Upper lobe of left lung (tissue), 6 donors: ENCODE measurements at places on chromosomes 2 and 18. TPM values are rescaled to one million over a fixed set of nuclear protein-coding genes. Genes with fewer than 3 reads are reported as not detected.
A peak's percentile ranks its signal among the peaks of the same experiment; 100 is the strongest.

GRCh38 chr2:56871644-56872043 is 687.9 kb downstream of the CCDC85A start:
- no peak for DNase-seq

- no peak for DNase-seq
Observed at GRCh38 chr18:63789327-63789726, 14.1 kb downstream of the SERPINB7 start.

- DNase-seq, result peak; percentile 87
Observed at GRCh38 chr2:170713543-170714380, 1.4 kb upstream of the SP5 start.

The ANKRD62 gene
- total RNA-seq, result 6.3 TPM

GRCh38 chr2:145798419-145798818 is 1278.5 kb upstream of the ZEB2 start:
- DNase-seq, result no peak

The MYOM1 gene
- total RNA-seq, result 3.6 TPM

- DNase-seq, result no peak
Observed at GRCh38 chr2:21104030-21104660, 19.6 kb upstream of the TDRD15 start.

DNA sequence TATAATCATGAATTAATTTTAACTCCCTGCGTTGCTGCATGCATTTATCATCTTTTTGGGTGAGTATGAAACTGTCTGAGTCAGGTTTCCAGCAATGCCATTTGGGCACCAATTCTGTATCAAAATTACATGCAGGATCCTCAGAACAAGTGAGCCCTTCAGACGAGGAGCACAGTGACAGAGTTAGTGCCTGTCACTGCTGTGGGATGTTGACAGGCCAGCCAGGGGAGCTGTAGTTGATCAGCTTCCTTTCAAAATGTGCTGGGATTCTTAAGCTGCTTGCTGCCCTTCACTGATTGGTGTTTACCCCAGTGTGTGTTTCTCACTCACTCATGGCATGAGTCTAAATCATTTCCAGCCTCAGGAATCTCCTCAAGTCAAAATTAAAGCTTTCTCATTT is 109.2 kb downstream of the TPGS2 start:
- no peak for DNase-seq

DNA sequence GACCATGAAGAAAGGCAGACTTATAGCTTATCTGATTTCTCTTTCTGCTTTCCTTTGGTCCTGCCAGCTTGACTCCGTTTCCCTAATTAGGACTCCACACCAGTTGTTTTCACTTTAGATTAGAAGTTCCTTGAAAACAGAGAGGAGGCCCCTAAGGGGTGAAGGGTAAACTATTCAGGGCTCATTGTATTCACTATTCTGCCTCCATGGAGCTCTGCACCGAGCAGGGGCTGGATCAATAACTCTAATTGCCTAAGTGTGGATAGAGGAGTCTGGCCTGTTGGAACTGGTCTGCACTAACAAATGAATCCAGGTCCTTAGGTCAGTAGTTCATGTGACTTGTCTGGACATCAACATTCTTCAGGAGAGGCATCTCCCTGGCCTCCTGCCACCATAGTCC is 36.1 kb upstream of the SKA1 start:
- DNase-seq, result no peak

GRCh38 chr2:177396703-177397460 is 4.3 kb downstream of the AGPS start:
- DNase-seq, result no peak

DNA sequence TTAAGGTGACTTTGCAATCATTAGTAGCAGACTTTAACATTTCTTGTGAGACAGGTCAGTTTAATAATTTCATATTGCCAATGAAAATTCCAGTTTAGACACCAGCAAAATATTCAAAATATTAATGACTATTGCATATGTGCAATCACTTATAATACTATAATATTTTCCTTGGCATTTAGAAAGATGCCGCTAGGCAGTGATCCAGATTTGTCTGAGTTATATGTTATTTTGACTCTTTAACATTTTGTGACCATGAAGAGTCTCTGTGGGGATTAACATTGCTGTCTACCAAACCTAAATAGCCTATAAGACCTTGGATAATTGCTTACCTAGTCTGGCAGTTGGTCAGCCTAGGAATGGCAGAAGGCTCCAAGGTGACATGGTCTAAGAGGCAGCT is 389.6 kb downstream of the THSD7B start:
- DNase-seq, result no peak

DNA sequence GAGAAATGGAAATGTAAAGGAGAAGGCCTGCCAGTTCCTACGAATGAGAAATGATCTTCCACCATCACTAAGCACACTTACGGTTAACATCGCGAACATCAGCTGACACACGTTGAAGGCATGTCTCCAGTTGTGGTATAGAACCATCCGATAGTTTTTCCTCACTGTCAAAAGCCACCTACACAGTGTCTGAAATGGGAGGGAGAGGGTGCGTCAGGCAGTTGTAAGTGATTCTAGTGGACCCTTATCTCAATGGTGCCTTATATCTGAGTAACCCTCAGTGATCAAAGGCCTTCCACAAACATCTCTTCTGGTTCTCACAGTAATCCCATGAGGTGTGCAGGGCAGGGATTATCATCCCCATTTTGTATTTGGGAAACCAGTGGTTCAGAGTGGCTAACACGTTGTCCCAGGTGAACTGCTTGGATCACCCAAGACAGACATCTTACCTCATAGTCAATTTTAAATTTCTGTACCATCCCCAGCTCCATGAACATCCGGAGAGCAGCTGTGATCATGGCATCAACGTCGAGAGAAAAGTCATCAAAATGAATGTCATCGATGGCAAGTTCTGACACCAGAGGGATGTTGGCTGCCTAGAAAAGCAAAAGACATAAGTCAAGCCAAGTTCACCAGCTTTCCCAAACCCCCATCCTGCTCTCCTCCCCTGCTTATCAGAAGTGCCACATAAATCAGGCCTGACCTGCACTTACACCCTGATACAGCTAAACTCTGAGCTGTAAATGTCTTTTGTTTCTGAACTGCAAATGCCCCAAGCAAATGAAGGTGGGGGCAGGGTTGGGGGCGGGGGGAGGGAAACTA is 335.2 kb downstream of the AGPS start:
- no peak for DNase-seq

- no peak for DNase-seq
Observed at GRCh38 chr18:41216341-41217003, 738.6 kb upstream of the PIK3C3 start.

- DNase-seq, result no peak
Observed at GRCh38 chr2:211049321-211050018, 493.1 kb downstream of the CPS1 start.

DNA sequence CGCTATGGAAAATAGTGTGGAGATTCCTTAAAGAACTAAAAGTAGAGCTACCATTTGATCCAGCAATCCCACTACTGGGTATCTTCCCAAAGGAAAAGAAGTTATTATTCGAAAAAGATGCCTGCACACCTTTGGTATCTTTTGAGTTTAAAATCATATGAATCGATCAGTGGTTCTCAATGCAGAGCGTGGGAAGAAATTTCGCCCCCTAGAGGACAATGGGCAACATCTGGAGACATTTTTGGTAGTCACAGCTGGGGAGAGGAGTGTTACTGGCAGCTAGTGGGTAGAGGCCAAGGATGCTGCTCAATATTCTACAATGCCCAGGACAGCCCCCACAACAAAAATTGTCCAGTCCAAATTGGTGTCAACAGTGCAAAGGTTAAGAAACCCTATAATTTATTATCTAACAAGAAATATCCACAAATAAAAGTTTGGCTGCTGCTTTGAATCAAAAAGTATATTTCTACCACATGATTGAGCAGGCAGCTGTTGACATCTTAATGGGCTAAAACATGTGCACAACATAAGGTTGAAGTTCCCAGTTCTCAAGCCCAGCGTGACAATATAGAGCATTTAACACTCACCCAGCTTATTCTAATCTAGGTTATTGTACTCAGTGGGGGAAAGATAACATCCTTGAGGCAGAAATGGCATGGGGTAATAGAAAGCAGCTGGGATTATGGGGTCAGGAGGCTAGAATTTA is 425.7 kb downstream of the LRATD1 start:
- DNase-seq, result no peak

The REEP1 gene
- 10.4 TPM for total RNA-seq

- DNase-seq, result no peak
Observed at GRCh38 chr2:67268797-67269196, 128.3 kb upstream of the ETAA1 start.

DNA sequence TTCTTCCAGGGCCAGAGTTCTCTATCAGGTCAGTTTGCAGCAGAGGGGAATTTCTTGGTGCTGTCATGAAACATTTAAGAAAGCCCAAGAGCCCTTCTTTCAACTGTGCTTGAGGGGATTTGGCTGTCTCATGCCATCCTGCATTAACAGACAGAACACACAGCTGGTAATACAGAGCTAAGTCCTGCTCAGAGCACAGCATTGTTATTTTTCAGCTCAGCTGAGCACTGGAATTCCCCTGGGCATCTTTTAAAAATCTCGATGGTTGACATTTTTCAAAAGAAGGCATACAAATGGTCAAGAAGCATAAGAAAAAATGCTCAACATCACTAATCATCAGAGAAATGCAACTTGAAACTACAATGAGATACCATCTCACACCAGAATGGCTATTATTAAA is 14.9 kb upstream of the IL1R2 start:
- no peak for DNase-seq

The LOXHD1 gene
- total RNA-seq, result 2.1 TPM

DNA sequence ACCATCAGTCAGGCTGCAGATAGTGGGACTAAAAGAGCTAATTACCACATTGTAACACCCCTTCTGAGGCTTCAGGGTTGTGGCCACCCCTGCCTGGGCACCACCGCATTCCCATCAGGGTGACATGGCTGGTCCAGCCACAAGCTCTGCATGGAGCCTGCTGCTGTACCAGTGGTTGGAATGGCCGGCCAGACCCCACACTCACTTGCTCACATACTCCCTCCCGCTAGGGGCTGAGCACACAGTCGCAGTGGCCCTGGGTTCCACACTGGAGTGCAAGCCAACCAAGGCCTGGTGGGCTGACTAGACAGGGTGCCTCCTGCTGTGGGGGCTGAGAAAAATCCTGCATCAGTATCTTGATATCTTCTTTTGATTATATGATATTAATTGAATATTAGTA is 182.8 kb upstream of the STK17B start:
- DNase-seq, result peak; percentile 52

The CFAP65 gene
- 18.7 TPM for total RNA-seq

- DNase-seq, result no peak
Observed at GRCh38 chr2:160842286-160842685, 317.9 kb upstream of the TANK start.

DNA sequence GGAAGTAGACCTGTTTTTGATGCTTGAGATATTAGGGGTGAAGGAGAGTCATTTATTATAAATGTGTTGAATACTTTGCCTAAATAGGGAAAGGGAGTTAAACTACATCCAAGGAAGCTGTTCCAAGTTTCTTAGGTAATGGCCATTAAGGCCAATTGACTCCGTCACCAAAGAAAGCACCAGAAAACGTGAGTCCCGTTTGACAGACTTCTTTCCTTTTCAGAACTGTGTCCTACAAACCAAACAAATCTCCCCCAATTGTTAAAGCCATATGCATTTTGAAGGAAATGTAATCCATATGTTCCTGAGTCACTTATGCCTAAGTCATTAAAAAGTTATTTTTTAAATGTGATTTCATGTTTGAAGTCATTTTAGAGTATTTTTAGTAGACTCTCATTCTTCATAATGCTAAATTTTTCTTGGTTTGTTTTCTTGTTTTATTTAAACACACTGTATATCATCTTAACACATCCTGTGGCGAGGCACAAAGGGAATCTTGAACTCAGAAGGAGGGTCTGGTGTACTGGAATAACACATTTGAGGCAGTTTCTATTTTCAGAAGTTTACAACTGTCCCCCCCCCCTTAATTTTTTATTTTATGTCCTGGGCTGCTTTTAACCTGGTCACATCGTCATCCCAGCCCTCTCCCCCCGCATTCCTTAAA is 133.7 kb downstream of the RHBDD1 start:
- no peak for DNase-seq

DNA sequence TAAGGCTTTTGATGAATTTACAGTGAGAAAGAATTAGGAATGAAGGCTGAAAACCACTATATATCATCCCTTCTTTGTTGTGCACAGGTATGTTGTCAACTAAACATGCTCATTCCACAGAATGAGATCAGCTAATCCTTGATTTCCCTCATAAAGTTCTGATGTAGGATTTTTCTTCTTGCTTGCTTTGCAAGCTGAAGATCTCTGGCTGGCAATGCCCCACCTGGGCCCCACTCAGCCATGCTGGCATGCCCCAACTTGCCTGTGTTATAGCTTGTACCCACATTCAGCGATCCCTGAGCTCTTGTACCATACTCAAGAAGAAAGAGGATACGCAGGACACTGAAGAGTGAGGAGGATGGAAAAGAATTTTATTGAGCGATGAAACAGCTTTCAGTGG is 18.0 kb upstream of the SERPINB11 start:
- no peak for DNase-seq

The VWA3B gene
- 25.3 TPM for total RNA-seq

DNA sequence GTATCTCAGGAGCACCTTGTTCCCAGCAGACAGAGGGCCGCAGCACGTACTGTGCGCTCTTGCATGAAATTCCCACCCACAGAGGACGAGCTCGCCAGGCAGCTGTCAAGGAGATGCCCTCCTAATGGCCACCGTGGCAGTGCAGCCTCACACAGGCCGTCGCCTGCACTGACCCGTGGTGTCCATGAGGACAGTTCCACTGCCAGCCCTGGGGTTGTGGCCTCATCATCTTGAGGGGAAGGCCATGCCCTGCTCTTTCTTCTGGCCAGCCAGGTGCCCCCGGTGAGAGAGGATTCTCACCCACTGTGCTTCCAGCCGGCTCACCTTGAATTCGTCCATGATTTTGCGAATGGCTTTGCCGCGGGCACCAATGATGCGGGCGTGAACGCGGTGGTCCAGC is 42.0 kb downstream of the ANO7 start:
- no peak for DNase-seq

DNA sequence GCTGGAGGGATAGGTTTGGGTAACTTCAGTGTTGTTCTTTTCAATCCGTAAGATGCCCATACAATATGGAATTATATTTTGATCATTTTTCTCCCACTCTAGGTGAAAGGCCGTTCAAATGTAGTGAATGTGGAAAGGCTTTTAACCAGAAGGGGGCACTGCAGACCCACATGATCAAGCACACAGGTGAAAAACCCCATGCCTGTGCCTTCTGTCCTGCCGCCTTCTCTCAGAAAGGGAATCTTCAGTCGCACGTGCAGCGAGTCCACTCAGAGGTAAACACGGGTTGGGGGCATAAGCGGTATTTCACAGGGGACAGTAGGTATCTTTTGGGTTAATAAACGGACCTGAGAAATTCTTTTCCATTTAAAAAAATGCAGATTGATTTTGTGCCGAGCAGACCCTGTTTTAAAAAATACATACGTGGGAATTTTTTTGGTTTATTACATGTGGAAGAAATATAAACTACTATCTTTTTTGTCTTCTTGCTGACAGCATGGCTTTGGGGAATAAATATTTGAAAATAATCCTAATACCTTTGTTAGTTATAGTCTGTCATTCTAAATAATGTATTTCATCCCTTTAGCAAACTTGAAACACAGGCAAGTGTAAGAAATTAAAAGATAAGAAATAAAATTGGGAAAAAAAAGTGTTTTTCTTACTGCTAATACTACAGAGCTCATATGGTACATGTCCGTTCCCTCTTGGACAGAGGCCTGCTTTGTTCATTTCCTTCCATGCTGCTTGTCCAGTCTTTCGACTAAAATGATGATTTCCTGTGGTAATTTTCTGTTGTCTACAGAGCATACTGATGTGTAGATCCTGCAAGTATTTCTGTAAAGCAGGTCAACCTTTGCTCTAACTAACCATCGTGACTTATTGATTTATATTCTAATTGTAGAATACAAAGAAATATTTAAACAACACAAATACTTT is 53.3 kb downstream of the ZNF236 start:
- no peak for DNase-seq

The ABHD1 gene
- total RNA-seq, result not detected
